ENCODE measurements at places on chromosomes 6 and 20.

- no peak for DNase-seq
These were observed 4.7 kb downstream of the ADA start for GRCh38 chr20:44646641-44647274.

- no peak for DNase-seq
These were observed 83.8 kb downstream of the GJA10 start for GRCh38 chr6:89977808-89978748.

GRCh38 chr6:93523365-93523764 is 104.0 kb upstream of the EPHA7 start:
- no peak for DNase-seq

- DNase-seq, result no peak
These were observed 138.4 kb downstream of the HTR1B start for GRCh38 chr6:77324866-77325265.

- no peak for DNase-seq
These were observed 34.8 kb upstream of the UST start for GRCh38 chr6:148711833-148712654.

- no peak for DNase-seq
These were observed 2.8 kb upstream of the TFAP2A start for GRCh38 chr6:10417681-10418104.

- no peak for DNase-seq
These were observed 99.2 kb downstream of the JPH2 start for GRCh38 chr20:44087857-44088120.

DNA sequence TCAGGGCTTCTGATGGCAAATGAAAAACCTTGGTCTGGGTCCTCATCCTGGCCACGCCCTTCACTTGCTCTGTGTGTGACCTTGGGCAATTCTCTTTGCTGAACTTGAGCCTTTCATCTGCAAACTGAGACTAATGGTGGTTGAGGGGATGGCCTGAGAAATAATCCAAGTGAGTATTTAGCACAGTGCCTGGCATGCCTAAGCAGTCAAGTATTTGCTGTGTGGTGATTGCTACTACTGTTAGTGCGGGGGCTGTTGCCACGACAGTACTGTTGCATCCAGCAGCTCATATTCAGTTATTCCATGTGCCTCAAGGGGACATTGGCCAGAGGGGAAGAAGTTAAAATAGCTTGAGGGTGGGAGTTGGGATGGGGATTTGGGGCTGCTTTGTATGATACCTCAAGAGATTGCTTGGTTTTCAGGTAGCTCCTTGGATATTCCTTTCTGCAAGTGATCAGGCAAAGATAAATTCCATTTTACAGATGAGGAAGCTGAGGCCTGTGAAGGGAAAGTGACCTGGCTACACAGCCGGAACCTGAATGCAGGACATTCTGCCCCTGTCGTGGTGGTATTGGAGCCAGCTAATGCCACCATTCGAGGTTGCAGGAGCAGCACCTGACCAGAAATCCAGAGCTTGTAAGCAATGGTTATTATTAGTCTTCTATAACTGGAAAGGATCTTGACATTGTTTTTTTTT is 45.1 kb upstream of the EPB41L1 start:
- DNase-seq, result no peak

DNA sequence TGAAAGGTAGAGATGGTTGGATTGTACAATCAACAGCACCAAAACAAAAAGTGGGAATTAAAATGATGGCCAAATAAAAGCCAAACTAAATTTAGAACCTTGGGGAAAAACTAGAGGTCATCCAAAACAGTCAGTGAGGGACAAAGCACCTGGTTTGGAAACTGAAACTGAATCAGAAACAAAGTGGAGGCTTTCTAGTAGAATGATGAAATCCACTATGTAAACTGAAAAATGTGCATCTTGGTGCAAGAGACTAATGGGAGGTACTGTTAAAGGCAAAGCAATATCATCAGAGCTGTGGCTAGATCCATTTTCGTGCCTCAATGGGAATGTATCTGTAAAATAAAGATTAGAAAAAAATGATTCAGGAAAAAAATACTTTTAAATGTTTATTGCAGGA is 380.0 kb upstream of the GJE1 start:
- DNase-seq, result no peak

DNA sequence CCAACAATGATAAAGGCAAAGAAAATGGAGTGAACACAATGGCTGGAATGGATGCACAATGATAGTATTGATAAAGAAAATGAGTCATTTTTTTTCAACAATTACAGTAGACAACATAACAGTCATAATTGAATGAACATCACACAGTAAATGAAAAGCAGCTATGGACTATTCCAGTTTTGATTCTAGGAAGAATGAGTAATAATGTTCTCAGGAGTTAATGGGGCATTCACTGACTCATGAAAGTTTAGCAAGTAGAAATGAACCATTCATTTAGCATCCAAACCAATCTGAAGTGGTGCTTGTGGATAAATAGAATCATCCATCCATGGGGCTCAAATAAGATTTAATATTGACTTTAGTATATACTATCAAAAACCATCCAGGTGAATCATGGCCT is 1029.5 kb upstream of the GJE1 start:
- no peak for DNase-seq

DNA sequence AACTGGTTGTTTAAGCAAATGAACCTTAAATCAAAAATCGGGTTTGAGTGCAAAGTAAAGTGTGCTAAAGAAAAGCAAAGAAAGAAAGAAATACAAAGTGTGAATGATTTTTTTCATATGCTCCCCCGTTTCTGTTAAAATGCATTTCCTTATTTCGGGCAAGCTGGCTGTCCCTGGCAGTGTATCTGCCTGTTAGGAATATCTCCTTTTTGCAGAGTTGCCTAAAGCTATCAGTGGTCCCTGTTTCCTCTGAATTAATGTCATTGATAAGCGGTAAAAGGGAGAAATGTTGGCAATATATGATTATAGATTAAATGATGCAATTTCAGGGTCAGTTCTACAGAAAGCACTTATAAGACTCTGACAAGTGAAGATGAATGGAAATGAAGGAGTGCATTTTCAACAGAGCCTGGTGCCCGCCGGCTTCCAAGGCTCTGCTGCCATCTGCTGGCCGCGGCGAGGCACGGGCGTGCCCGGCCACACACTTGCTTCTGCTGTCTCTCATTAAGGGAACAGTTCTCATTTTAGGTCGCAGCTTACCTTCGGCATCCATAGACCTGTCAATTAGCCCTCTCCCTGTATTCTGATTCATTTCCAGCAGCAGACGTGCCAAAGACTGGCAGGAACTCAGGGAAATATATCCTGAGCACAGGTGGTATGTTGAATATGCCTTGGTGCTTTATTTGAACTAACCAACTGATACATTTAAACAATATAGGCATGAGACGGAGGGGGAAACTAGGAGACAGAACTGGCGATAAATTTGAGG is 381.9 kb downstream of the C6orf118 start:
- peak; percentile 48 for DNase-seq

DNA sequence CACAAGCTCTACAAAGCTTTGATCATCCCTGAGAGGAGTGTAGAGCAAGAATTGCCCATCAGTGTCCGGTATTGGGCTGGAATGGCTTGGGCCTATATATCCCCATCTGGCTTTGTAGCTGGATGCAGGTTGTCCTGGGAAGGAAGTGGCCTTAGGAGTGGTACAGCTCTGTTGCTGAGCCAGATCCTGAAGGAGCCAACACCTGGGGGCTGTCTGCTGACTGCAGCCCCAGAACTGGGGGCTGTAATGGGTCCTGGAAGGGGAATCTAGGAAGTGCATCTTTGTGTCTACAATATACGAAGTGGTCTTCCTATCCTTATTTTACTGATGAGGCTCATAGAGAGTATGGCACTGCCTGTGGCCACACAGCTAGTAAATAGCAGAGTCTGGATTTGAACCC is 145.9 kb downstream of the CDC5L start:
- no peak for DNase-seq

- no peak for DNase-seq
These were observed 22.8 kb downstream of the KIF13A start for GRCh38 chr6:17964633-17965032.

DNA sequence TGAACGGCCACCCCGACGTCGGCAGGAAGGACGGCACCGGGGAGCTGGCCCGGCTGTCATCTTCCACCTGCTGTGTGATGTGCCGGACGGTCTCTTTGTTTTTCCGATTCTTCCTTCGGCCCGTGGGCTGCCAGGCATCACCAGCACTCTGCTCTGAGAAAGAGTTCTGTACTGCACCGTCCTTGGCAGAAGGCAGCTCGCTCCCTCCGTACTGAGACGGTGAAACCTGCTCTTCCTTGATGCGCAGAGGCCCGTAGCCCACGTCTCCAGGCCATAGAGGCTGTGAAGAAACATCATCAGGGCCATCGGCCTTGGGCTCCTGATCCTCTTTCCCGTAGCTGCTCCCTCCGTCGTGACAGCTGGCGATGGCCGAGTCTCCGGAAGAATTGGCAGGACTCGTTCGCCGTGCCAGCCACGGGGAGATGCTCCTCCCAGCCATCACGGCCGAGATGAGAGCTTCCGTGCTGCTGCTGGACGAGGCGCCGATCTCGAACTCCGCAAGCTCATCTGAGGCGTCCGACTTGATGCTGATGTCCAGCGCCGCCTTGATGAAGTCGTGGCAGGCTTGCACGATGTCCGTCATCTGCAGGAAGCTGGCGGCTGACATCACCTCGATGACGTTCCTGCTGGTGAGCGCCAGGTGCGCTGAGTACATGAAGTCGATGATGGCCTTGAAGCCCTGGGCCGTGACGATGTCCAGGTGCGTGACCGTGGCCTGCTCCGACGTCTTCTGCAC is 41.1 kb downstream of the ZBTB46 start:
- DNase-seq, result no peak

GRCh38 chr20:13424174-13424833 is 203.2 kb downstream of the ISM1 start:
- no peak for DNase-seq

GRCh38 chr6:100078509-100078908 is 84.5 kb upstream of the MCHR2 start:
- DNase-seq, result no peak

- no peak for DNase-seq
These were observed 26.1 kb upstream of the RIPOR2 start for GRCh38 chr6:24961852-24962251.

DNA sequence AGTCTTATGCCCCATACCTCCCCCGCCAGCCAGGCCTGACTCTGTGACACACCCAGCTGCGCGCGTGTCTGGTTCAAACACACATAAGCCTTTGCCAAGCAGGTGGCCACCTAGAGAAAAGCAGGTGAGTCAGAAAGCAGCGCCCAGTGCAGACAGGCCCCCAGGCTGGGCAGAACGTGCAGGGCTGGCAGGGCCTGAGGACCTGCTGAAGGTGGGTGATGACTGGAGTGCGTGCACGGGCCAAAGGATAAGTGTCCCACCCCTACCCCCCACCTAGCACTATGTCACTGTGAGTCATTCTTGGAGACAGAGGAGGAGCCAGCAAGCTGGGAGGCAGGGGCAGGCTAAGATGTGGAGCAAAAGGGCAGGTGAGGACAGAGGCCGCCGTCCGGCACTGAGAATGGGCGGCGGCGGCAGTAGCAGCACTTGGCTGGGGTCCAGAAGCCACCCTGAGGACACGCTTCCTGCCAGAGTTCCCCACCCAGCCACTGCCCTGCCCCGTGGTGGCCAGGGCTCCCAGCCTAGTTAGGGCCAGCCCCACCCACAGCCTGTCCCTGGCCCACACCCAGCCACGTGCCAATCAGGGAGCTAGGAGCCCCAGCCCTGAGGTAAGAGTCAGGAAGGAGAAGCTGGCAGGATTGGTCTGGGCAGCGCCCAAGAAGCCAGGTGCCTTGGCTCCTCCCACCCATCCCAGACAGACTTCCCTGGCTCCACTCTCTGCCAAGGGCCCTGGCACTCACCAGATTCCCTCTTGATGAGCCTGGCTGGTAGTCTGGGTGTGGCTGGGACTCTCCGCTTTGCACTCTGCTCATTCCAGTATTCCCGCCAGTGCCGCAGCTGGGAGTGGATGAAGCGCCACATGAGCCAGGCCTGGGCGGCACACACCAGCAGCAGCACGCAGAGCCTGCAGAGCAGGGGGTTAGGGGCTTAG is 72.7 kb downstream of the TRAM2 start:
- DNase-seq, result no peak

GRCh38 chr6:95917034-95917433 is 98.7 kb upstream of the FUT9 start:
- no peak for DNase-seq

DNA sequence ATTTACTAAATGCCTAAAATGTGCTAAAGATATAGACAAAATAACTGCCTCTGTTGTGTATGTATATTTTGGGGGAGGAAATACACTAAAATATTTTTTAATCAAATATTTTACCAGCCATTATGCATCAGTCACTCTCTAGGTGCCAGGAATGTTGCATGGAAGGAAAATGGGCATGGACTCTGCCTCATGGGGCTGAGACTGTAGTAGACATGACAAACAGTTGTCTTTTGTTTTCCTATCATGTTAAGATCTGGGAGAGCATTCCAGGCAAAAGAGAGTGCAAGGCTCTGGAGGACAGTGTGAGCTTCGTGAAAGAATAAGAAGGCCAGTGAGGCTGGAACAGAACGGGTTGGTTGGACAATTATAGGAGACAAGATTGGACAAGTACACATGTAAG is 26.5 kb downstream of the HLA-DOB start:
- no peak for DNase-seq

DNA sequence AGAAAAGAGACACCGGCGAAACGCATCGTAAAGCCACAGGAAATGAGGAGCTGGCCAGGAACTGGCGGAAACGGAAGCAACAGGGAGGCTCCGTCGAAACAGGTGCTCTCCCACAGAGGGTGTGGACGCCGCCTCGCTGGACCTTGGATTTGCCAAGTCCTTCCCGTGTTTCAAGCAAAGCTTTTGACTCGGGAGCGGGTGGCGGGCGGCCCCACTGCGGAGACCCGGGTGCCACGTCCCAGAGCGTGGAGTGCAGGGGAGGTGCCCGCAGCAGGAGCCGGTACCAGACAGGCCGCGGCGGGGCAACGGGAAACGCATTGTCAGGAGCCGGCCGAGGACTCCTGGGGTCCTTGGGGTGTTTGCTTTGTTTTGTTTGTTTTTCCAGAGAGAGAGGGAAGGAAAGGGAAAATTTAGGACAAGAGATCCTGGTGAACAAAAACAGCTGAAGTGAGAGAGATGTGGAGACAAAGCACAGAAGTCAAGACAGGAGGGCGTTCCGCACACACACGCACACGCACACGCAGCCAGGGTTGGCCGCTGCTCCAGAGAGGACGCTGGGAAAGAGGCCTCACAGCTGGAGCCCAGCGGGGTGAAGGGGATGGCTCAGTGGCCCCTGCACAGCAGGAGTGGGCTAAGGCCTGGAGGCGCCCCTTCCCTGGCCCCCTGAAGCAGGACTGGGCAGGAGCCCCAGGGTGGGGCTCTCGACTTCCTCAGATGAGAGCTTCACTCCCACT is 50.9 kb upstream of the CHRNA4 start:
- no peak for DNase-seq

GRCh38 chr6:33314515-33314942 is 651 bp upstream of the TAPBP start:
- DNase-seq, result peak; percentile 41

- DNase-seq, result no peak
These were observed 618.8 kb upstream of the POU3F2 start for GRCh38 chr6:98215531-98215930.

- DNase-seq, result no peak
These were observed 4.5 kb upstream of the CITED2 start for GRCh38 chr6:139378882-139379341.

GRCh38 chr20:36461600-36462439 is 79.5 kb upstream of the MYL9 start:
- peak; percentile 28 for DNase-seq

- DNase-seq, result no peak
These were observed 156.3 kb downstream of the MTFR2 start for GRCh38 chr6:136093835-136094234.

- no peak for DNase-seq
These were observed 350.7 kb upstream of the RNF24 start for GRCh38 chr20:4366076-4366475.

All from stimulated activated CD4-positive, alpha-beta T cell treated with anti-CD3 and anti-CD28 coated beads, TNF-alpha, amount 100 ng/mL, for 1 hour (primary cell).